ENCODE measurements at places on chromosomes 12 and 14. TPM values are rescaled to one million over a fixed set of nuclear protein-coding genes. Genes with fewer than 3 reads are reported as not detected.

CMA1 gene
- not detected for total RNA-seq

CLEC1B gene
- 0.51 TPM for total RNA-seq

GDF3 gene
- not detected for total RNA-seq

FBXO33 gene
- 12.7 TPM for total RNA-seq

TOMM20L gene
- total RNA-seq, result 0.47 TPM

GRCh38 chr12:110745542-110746284 is 3.0 kb upstream of the PPP1CC start:
- H3K27me3 ChIP-seq, result no peaks in the 10 kb centered on the region
- no peak for DNase-seq
- H3K4me3 ChIP-seq, result no peak overlapping the region
- H3K4me1 ChIP-seq, result peaks cover 28% of the 10 kb centered on the region
- H3K27ac ChIP-seq, result peak overlapping the region; percentile 23

DNA sequence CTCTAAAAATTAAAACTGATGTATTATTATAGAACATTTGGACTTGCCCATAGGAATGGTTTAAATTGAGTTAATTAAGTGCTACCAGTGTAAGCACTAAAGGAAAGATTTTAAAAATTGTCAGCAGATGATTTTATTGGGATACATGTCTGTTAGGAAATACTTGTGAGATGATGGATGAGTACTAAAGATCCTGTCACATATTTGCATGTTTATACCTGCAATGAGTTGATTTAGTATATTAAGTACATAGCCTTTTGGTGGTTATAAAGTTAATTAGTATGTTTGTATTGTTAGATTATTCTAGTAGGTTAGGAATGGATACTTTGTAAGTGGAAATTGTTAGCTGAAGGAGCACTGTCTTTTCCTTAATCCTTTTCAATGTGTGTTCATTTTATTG is 67.2 kb downstream of the CCDC91 start:
- no peak for DNase-seq
- peaks cover 10% of the 10 kb centered on the region for H3K36me3 ChIP-seq
- peaks cover 13% of the 10 kb centered on the region for H3K4me1 ChIP-seq
- no peak overlapping the region for H3K4me3 ChIP-seq

- no peaks in the 10 kb centered on the region for H3K36me3 ChIP-seq
- H3K4me3 ChIP-seq, result no peak overlapping the region
- DNase-seq, result no peak
- peaks cover 46% of the 10 kb centered on the region for H3K27me3 ChIP-seq
- no peak overlapping the region for H3K27ac ChIP-seq
Observed at GRCh38 chr12:119546340-119546739, 47.2 kb upstream of the TMEM233 start.

DNA sequence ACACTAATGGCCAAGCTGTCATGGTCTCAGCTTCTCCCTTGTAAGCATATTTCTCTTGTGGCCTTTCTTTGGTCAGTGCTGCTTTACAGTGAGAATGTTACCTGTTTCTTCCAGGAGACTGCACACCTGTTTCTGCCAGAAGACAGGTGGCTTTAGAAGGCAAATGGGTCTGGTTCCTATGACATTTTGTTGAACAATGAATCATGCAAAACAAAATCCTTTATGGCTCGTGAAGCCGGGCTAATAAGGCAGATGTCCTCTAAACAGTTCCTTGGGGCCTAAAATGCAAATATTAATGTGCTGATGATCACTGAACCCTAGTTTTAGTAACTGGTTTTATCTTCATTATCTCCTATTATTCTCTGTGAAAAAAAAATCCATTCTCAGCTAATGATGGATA is 927.6 kb downstream of the GALC start:
- H3K36me3 ChIP-seq, result no peaks in the 10 kb centered on the region
- H3K27me3 ChIP-seq, result no peaks in the 10 kb centered on the region
- peaks cover 5% of the 10 kb centered on the region for H3K4me1 ChIP-seq
- H3K4me3 ChIP-seq, result no peak overlapping the region

DNA sequence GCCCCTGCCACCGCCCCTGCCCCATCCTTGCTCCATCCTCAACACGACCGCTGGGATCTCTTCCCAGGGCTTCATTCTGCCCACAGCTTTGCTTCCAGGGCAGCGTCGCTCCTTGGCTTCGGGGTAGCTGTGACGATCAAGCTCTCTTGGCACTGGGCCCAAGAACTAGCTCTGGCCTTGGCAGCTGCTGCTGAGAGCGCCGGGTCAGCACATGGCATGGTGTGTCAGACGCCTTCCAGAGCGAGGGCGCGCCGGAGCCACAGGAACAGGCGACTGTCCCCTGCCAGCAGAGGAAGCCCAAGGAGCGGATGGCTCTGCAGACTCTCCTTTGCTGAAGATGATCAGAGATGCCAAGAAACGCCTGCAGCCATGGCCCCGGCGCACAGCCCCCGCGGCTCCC is 15.9 kb downstream of the RAB35 start:
- H3K4me3 ChIP-seq, result no peak overlapping the region
- DNase-seq, result no peak
- peaks cover 19% of the 10 kb centered on the region for H3K36me3 ChIP-seq
- peaks cover 11% of the 10 kb centered on the region for H3K4me1 ChIP-seq

- H3K27ac ChIP-seq, result peak overlapping the region; percentile 99
- peak overlapping the region; percentile 100 for H3K4me3 ChIP-seq
- DNase-seq, result no peak
- H3K27me3 ChIP-seq, result no peaks in the 10 kb centered on the region
- H3K4me1 ChIP-seq, result peaks cover 17% of the 10 kb centered on the region
- H3K36me3 ChIP-seq, result peaks cover 17% of the 10 kb centered on the region
Observed at GRCh38 chr14:21475767-21476522, 814 bp downstream of the RAB2B start.

DNA sequence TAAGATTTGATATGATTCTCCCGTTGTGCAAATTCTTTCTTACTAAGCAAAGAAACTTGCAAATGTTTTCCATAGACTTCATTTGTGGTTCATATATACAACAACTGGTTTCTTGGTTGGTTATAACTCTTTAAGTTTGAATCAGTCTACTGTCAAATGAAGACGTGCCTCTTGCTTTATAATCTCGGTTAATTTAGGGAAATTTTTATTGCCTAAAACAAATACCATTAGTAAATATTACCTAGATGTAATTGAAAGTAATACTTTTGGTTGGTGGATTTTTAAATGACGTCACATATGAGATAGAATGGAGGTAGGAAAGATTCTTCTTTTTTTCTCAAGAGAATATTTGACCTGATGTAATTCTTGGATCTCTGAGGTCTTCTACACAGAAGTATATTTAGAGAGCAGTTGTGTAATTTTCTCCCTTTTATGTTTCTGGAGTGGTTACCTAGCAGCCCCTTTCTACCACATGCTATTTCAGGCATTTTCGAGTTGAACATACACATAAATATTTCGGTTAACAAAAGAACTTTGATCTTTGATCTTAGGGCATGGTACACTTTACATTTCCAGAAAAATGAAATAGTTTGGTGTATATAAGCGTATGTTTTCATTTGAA is 1.7 kb downstream of the ATF7IP start:
- no peaks in the 10 kb centered on the region for H3K27me3 ChIP-seq
- no peak for DNase-seq
- peaks cover 16% of the 10 kb centered on the region for H3K4me1 ChIP-seq
- peak overlapping the region; percentile 94 for H3K4me3 ChIP-seq
- H3K36me3 ChIP-seq, result peaks cover 10% of the 10 kb centered on the region
- H3K27ac ChIP-seq, result peak overlapping the region; percentile 95

GRCh38 chr12:122799641-122800243 is 25.4 kb downstream of the CCDC62 start:
- no peak for DNase-seq
- no peak overlapping the region for H3K4me3 ChIP-seq
- no peaks in the 10 kb centered on the region for H3K27me3 ChIP-seq
- H3K27ac ChIP-seq, result no peak overlapping the region

DNA sequence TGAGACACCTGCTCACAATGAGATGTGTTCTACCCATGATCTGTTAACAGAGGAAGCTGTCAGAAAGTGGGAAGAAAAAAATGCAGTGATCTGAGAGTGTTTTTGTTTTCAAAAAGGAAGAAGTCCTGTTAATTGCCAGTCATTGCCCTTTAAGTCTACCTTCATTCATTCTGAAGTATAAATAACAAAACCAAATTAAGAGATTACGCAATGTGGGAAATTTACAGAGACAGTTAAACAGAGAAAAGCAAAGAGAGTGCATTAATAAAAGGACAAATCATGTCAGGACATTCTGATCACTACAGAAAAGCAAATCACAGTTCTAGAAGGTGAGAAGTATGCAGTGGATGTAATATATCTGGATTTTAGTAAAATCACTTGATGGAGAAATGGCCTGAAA is 154.2 kb downstream of the NRXN3 start:
- peaks cover 26% of the 10 kb centered on the region for H3K27me3 ChIP-seq
- H3K4me3 ChIP-seq, result no peak overlapping the region
- DNase-seq, result no peak
- H3K4me1 ChIP-seq, result peaks cover 5% of the 10 kb centered on the region

DNA sequence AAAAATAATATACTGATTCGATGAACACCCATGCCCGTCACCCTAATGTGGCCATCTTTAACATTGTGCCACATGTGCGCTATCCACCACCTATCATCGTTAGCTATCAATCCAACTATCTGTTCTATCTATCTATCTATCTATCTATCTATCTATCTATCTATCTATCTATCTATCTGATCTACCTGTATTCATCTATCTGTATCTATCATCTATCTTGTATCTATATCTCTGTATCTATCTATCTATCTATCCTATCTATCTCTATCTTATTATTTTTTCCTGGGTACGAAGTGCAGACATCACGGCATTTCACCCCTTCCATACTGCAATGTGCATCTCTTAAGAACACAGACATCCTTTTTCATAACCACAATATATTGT is 106.7 kb downstream of the PTPN11 start:
- H3K27ac ChIP-seq, result no peak overlapping the region
- H3K27me3 ChIP-seq, result peaks cover 3% of the 10 kb centered on the region
- H3K4me1 ChIP-seq, result no peaks in the 10 kb centered on the region
- H3K4me3 ChIP-seq, result no peak overlapping the region
- H3K36me3 ChIP-seq, result no peaks in the 10 kb centered on the region

GRCh38 chr12:79615596-79616560 is 74.9 kb downstream of the PAWR start:
- H3K4me1 ChIP-seq, result peaks cover 15% of the 10 kb centered on the region
- H3K4me3 ChIP-seq, result no peak overlapping the region
- H3K27me3 ChIP-seq, result no peaks in the 10 kb centered on the region
- H3K36me3 ChIP-seq, result peaks cover 18% of the 10 kb centered on the region
- no peak for DNase-seq

DNA sequence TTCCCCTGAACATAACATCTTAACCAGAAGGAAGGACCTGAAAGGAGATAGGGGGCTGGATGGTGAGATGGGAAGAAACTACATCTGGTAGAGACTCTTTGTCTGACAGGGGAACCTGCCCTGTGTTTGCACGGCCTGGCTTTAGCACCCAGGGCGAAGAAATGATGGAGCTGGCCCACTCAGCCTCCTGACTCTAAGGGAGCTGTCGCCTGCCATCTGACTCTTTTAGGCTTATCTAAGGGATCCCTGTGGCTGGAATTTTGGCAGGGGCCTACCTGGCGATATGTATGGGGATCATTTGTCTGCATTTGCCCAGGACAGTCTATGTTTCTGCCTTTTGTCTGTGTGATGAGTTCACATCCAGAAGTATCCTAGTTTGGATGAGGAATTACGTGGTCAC is 15.6 kb upstream of the CACNA2D4 start:
- H3K4me3 ChIP-seq, result no peak overlapping the region
- no peak for DNase-seq
- peaks cover 2% of the 10 kb centered on the region for H3K27me3 ChIP-seq
- H3K27ac ChIP-seq, result no peak overlapping the region
